ENCODE measurements at places on chromosomes 1 and 21. TPM values are rescaled to one million over a fixed set of nuclear protein-coding genes. Genes with fewer than 3 reads are reported as not detected.

The ANGPTL3 gene
- 2.6 TPM for total RNA-seq

The TSPEAR gene
- total RNA-seq = 0.59 TPM

The KIAA1614 gene
- total RNA-seq = 0.31 TPM

The ITLN1 gene
- 59.8 TPM for total RNA-seq

The SLC44A3 gene
- total RNA-seq = 33.9 TPM

The ELAPOR1 gene
- total RNA-seq = 25.6 TPM

The PKLR gene
- total RNA-seq = 1.0 TPM

The CASZ1 gene
- 15.7 TPM for total RNA-seq

The ZBTB48 gene
- 44.2 TPM for total RNA-seq

The TXNIP gene
- total RNA-seq = 96.7 TPM

The C1orf115 gene
- total RNA-seq = 19.0 TPM

The GBP1 gene
- total RNA-seq = 52.4 TPM

The CFAP45 gene
- total RNA-seq = 2.8 TPM

The UHMK1 gene
- total RNA-seq = 31.4 TPM

DNA sequence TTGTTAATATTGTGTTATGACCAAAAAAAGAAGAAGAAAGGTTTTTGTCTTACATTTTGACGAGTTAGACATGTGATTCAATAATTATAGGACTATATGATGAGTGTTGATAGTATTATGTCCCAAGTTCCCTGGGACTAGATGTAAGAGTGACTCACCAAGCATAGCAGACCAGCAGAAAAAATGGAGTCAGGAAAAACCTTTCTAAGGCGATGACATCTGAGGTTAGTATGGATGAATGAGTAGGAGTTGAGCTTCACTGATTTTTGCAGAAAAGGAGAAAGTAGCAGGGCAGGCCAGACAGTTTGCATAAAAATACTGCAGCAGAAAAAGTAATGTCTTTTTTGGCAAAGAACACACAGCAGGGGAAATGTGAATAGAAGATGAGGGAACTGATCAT lies 1041.3 kb upstream of the ADGRL4 start:
- peaks cover 4% of the 10 kb centered on the region for H3K4me1 ChIP-seq
- H3K27me3 ChIP-seq = no peaks in the 10 kb centered on the region
- H3K4me3 ChIP-seq = no peak overlapping the region

DNA sequence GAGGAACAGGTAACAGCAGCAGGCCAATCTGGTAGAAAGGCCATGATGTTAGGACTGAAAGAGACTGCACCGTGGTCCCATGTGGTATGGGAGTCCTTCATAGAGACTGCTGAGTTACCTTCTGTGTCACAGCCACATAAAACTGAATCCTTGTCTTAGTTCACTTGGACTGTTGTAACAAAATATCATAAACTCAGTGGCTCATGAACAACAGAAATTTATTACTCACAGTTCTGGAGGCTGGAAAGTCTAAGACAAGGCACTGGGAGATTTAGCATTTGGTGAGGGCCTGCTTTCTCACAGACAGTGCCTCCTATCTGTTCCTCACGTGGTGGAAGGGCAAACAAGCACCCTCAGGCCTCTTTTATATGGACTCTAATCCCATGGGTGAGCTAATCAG lies 67.5 kb downstream of the CD2 start:
- DNase-seq = no peak
- H3K36me3 ChIP-seq = no peaks in the 10 kb centered on the region
- no peak overlapping the region for H3K27ac ChIP-seq
- H3K4me3 ChIP-seq = no peak overlapping the region
- no peaks in the 10 kb centered on the region for H3K27me3 ChIP-seq
- H3K4me1 ChIP-seq = peaks cover 26% of the 10 kb centered on the region

GRCh38 chr1:113442131-113442530 lies 51.8 kb downstream of the MAGI3 start:
- peaks cover 10% of the 10 kb centered on the region for H3K4me1 ChIP-seq
- no peak for DNase-seq
- no peak overlapping the region for H3K27ac ChIP-seq
- peaks cover 9% of the 10 kb centered on the region for H3K36me3 ChIP-seq
- H3K27me3 ChIP-seq = no peaks in the 10 kb centered on the region
- H3K4me3 ChIP-seq = no peak overlapping the region

DNA sequence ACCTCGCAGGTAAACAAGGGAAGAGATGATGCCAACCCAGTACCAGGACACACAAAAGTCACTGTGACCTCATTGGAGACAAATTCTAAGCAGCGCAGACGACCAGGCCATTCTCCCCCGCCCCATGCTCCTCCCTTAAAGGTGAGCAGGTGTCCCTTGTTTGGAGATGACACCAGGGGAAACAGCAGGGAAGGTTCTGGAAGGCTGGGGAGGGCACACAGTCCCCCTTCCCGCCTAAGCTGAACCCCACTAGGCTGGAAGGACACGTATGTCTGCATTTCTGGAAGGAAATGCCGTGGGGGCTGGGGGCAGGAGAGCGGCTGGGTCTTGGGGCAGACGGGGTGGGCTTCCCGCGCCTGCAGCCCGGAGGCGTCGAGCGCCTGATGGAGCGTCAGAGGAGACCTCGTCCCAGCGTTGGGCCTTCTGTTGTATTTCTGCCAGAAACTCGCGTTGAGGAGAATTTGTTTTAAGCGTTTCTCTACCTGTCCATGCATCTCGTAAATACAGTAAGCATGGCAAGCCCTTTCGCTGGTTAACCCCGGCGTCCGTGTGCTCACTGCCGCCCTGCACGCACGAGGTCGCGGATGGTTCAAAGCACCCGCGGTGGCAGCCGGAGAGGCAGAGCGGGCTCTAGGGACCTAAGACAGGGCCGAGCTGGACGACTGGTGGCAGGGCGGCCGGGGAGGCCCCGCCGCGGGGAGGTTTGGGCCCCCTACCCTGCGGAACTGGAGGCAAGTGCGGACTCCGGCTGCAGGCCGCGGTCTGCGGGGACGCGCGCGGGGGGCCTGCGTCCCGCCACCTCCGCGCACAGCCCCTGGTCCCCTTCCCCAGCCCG lies 1.2 kb upstream of the LHX4 start:
- peaks cover 92% of the 10 kb centered on the region for H3K27me3 ChIP-seq
- no peak for DNase-seq
- H3K4me3 ChIP-seq = peak overlapping the region; percentile 79
- H3K36me3 ChIP-seq = no peaks in the 10 kb centered on the region

GRCh38 chr1:109539676-109540075 lies at the start of gene GPR61:
TSS of gene GPR61 (plus strand) at chr1:109539872. CDS start at chr1:109543023, 3,151 bp downstream.
- H3K36me3 ChIP-seq = no peaks in the 10 kb centered on the region
- no peak within 1 kb of the TSS for H3K27ac ChIP-seq
- peaks cover 48% of the 10 kb centered on the region for H3K27me3 ChIP-seq
- H3K4me3 ChIP-seq = no peak within 1 kb of the TSS
- DNase-seq = no peak
- no peaks in the 10 kb centered on the region for H3K4me1 ChIP-seq

GRCh38 chr1:218686258-218686657 lies 341.1 kb downstream of the TGFB2 start:
- no peak overlapping the region for H3K4me3 ChIP-seq
- no peak overlapping the region for H3K27ac ChIP-seq
- H3K36me3 ChIP-seq = no peaks in the 10 kb centered on the region
- H3K27me3 ChIP-seq = peaks cover 3% of the 10 kb centered on the region
- DNase-seq = no peak

GRCh38 chr1:231073331-231073730 lies 33.3 kb upstream of the FAM89A start:
- no peak overlapping the region for H3K27ac ChIP-seq
- H3K4me3 ChIP-seq = no peak overlapping the region
- no peaks in the 10 kb centered on the region for H3K4me1 ChIP-seq
- H3K27me3 ChIP-seq = no peaks in the 10 kb centered on the region
- no peaks in the 10 kb centered on the region for H3K36me3 ChIP-seq
- no peak for DNase-seq

- no peak overlapping the region for H3K27ac ChIP-seq
- no peaks in the 10 kb centered on the region for H3K27me3 ChIP-seq
- H3K36me3 ChIP-seq = peaks cover 24% of the 10 kb centered on the region
- H3K4me1 ChIP-seq = peaks cover 10% of the 10 kb centered on the region
- no peak for DNase-seq
These were observed 35.3 kb upstream of the RIPK4 start for GRCh38 chr21:41802198-41802584.

- no peak overlapping the region for H3K27ac ChIP-seq
- no peak for DNase-seq
- H3K4me1 ChIP-seq = no peaks in the 10 kb centered on the region
- H3K36me3 ChIP-seq = no peaks in the 10 kb centered on the region
- no peak overlapping the region for H3K4me3 ChIP-seq
These were observed 11.1 kb upstream of the RAVER2 start for GRCh38 chr1:64733581-64734286.

GRCh38 chr1:213680677-213681325 lies 307.0 kb upstream of the PROX1 start:
- H3K4me1 ChIP-seq = no peaks in the 10 kb centered on the region
- H3K36me3 ChIP-seq = no peaks in the 10 kb centered on the region
- no peak for DNase-seq
- no peak overlapping the region for H3K27ac ChIP-seq
- no peak overlapping the region for H3K4me3 ChIP-seq

DNA sequence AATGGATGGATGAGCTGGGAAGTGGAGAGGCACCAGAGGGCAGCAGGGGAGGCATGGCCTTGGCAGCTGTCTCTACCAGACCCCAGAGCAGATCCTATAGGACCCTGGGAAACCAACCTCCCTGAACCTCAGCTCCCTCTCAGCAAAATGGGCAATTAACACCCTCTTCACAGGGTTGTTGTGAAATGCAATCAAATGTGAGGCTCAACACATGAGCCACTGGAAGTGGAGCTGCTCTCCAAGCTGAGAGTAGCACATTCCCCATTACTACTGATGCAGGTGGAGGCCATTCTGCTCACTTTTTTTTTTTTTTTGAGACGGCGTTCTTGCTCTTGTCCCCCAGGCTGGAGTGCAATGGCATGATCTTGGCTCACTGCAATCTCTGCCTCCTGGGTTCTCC lies 6.5 kb upstream of the SYNC start:
- no peaks in the 10 kb centered on the region for H3K27me3 ChIP-seq
- no peak overlapping the region for H3K27ac ChIP-seq
- H3K36me3 ChIP-seq = no peaks in the 10 kb centered on the region
- peaks cover 10% of the 10 kb centered on the region for H3K4me1 ChIP-seq

GRCh38 chr1:9128520-9129265 lies at the start of gene GPR157:
TSS of gene GPR157 (minus strand) at chr1:9129102. CDS start at chr1:9129027, 75 bp downstream.
- peaks cover 15% of the 10 kb centered on the region for H3K4me1 ChIP-seq
- no peaks in the 10 kb centered on the region for H3K36me3 ChIP-seq
- peaks cover 7% of the 10 kb centered on the region for H3K27me3 ChIP-seq
- peak within 1 kb of the TSS; percentile 97 for H3K27ac ChIP-seq
- H3K4me3 ChIP-seq = peak within 1 kb of the TSS; percentile 91

GRCh38 chr21:43193651-43194302 lies 25.0 kb downstream of the CRYAA start:
- H3K4me1 ChIP-seq = peaks cover 30% of the 10 kb centered on the region
- no peak overlapping the region for H3K4me3 ChIP-seq
- H3K36me3 ChIP-seq = no peaks in the 10 kb centered on the region
- peak; percentile 63 for DNase-seq

DNA sequence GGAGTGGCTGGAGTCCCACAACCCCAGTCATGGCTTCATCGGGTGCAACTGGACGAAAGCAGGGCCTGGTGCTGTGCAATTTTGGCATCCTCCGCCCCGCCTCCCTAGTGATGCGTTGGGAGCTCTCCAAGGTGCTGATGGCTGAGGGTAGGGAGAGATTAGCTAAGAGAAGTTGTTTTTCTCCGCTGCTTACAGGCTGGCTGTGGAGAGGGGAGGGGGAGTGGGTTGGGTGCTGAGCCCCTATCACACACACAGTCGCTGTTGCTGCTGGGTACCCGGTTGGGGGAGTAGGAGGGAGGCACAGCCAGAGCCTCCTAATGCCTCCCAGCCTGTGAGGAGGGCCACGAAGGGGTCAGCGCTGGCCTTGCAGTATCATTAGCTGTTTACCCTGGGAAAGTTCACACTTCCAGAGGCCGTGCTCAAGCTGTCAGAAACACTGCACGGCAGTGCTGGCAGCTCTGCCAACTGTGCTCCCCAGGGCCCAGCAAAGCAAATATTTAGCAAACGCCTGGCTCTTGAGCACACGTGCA lies 110.0 kb downstream of the GRIK3 start:
- no peak overlapping the region for H3K4me3 ChIP-seq
- no peaks in the 10 kb centered on the region for H3K4me1 ChIP-seq
- DNase-seq = peak; percentile 82
- H3K36me3 ChIP-seq = no peaks in the 10 kb centered on the region
- H3K27ac ChIP-seq = no peak overlapping the region

- peaks cover 6% of the 10 kb centered on the region for H3K4me1 ChIP-seq
- peak overlapping the region; percentile 28 for H3K4me3 ChIP-seq
- no peaks in the 10 kb centered on the region for H3K36me3 ChIP-seq
- H3K27me3 ChIP-seq = no peaks in the 10 kb centered on the region
These were observed 3.2 kb downstream of the LYPLA2 start for GRCh38 chr1:23793861-23794731.

DNA sequence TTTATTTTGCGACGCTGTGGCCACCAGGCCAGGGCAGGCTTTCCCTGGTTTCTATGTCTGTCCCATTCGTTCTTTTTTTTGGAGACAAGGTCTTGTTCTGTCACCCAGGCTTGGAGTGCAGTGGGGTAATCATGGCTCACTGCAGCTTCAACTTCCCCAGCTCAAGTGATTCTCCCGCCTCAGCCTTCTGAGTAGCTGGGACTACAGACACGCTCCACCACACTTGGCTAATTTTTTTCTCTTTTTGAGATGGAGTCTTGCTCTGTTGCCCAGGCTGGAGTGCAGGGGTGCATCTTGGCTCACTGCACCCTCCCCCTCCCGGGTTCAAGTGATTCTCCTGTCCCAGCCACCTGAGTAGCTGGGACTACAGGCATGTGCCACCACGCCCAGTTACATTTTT lies 43.4 kb upstream of the WNT4 start:
- H3K4me1 ChIP-seq = peaks cover 6% of the 10 kb centered on the region
- H3K4me3 ChIP-seq = no peak overlapping the region
- H3K36me3 ChIP-seq = no peaks in the 10 kb centered on the region
- H3K27ac ChIP-seq = no peak overlapping the region

- peak overlapping the region; percentile 98 for H3K27ac ChIP-seq
- DNase-seq = no peak
- H3K36me3 ChIP-seq = peaks cover 13% of the 10 kb centered on the region
- H3K4me3 ChIP-seq = peak overlapping the region; percentile 98
These were observed 902 bp downstream of the AP4B1 start for GRCh38 chr1:113903501-113904292.

GRCh38 chr1:53598966-53599365 lies 139.8 kb downstream of the DMRTB1 start:
- H3K27me3 ChIP-seq = peaks cover 4% of the 10 kb centered on the region
- no peak for DNase-seq
- H3K27ac ChIP-seq = no peak overlapping the region
- H3K4me1 ChIP-seq = no peaks in the 10 kb centered on the region
- H3K36me3 ChIP-seq = no peaks in the 10 kb centered on the region
- no peak overlapping the region for H3K4me3 ChIP-seq

- H3K27me3 ChIP-seq = no peaks in the 10 kb centered on the region
- DNase-seq = no peak
- no peaks in the 10 kb centered on the region for H3K36me3 ChIP-seq
- no peak overlapping the region for H3K4me3 ChIP-seq
- H3K4me1 ChIP-seq = peaks cover 5% of the 10 kb centered on the region
These were observed 232.9 kb upstream of the B3GALT2 start for GRCh38 chr1:193419295-193419694.

DNA sequence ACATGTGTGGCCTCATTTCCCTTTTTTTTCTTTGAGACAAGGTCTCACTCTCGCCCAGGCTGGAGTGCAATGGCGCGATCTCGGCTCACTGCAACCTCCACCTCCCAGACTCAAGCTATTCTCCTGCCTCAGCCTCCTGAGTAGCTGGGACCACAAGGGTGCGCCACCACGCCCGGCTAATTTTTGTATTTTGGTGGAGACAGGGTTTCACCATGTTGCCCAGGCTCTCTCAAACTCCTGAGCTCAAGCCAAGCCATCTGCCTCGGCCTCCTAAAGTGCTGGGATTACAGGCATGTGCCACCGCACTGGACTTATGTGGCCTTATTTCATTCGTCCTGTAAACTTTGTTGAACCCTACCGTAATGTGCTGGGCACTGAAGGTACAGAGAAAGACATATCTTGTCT lies 569 bp upstream of the WARS2 start:
- H3K27ac ChIP-seq = no peak overlapping the region
- H3K36me3 ChIP-seq = peaks cover 16% of the 10 kb centered on the region
- H3K4me1 ChIP-seq = peaks cover 20% of the 10 kb centered on the region
- H3K4me3 ChIP-seq = no peak overlapping the region
- no peaks in the 10 kb centered on the region for H3K27me3 ChIP-seq
